ENCODE measurements at places on chromosomes 2 and 18. TPM values are rescaled to one million over a fixed set of nuclear protein-coding genes. Genes with fewer than 3 reads are reported as not detected.

Gene L3MBTL4
- under 0.01 TPM for total RNA-seq

Gene C18orf32
- 18.5 TPM for total RNA-seq

Gene LHCGR
- not detected for total RNA-seq

Gene XRCC5
- total RNA-seq = 233 TPM

Gene ALPI
- not detected for total RNA-seq

Gene ABHD3
- 4.2 TPM for total RNA-seq

Gene GAREM2
- 0.45 TPM for total RNA-seq

Gene REG3A
- not detected for total RNA-seq

Gene OTX1
- total RNA-seq = 0.17 TPM

Gene NPPC
- total RNA-seq = not detected

Gene CAVIN2
- 28.5 TPM for total RNA-seq

Gene NBEAL1
- 6.7 TPM for total RNA-seq

Gene PXDN
- 153 TPM for total RNA-seq
